ENCODE measurements at places on chromosomes 2 and 18.

DNA sequence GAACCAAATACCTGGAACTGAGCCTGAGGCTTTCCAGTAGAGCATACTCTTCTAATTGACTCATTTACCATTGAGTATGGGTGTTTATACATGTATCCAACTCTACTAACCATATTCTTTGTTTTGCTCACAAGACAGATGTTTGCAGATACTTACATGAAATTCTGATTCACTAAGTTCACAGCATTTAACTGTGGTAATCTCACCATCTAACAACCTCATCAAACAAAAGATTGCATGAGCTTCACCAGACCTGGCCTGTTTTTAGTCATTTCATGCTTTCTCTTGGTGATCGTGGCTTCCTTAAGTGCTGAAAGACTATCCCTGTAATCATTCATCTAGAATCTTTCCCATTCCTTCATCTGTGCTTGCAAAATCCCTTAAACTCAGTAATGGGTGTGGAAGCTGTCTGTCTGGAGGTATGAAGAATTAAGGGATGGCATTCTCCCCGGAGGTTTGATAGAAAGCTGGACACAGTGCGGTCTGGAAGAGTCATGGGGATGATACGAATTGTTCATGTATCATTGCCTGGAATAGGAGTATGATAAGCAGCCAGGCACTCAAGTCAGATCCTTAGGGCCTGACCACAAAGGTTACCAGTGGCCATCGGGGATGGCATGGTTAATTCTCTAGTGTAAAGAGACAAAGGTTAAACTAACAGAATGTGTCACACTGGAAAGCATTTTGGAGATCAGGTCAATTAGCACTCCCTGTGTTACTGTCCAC lies 42.0 kb upstream of the IL1R1 start:
- peak; percentile 60 for DNase-seq

GRCh38 chr2:160522951-160523710 lies 29.5 kb upstream of the RBMS1 start:
- no peak for DNase-seq

- DNase-seq: no peak
These were observed 29.9 kb downstream of the SCN7A start for GRCh38 chr2:166464187-166464586.

GRCh38 chr2:16390561-16390960 lies 275.1 kb downstream of the CYRIA start:
- no peak for DNase-seq

DNA sequence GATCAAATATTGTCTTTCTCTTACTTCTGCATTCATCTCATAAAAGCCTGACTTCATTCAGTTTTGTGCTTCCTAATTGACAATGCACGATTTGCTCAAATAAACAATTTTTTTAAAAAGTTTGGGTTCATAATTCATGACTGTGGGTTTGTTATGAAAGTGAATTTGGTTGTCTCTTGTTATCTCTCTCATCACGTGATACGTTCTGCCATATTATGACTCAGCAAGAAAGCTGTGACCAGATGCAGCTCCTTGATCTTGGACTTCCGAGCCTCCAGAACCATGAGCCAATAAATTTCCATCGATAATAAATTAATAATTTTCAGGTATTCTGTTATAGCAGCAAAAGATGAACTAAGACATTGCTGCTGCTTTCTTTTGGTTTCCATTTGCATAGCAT lies 156.5 kb upstream of the LRATD1 start:
- DNase-seq: no peak

DNA sequence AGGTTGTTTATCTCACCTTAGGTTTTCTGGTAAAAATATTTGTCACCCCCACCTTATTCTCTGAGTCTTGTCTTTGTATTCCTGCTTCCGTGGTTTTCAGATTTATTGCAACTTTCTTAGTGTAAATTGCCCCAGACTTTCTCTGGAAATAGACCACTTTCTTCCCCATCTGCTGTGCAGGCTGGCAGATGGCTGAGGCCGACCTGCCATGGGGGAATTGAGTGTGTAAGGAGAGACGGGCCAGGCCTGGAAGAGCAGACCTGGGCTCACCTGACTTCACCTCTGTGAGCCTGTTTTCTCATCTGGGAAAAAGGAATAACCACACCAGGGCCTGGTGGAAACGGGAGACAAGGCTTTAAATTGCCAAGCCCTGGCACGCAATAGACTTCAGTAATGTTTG lies 44.9 kb downstream of the ACKR3 start:
- no peak for DNase-seq

GRCh38 chr2:167438206-167438605 lies 549.9 kb downstream of the XIRP2 start:
- DNase-seq: peak; percentile 7

- DNase-seq: no peak
These were observed 54.1 kb upstream of the MEX3C start for GRCh38 chr18:51251625-51252024.

GRCh38 chr18:63241317-63241712 lies 78.3 kb downstream of the BCL2 start:
- no peak for DNase-seq

DNA sequence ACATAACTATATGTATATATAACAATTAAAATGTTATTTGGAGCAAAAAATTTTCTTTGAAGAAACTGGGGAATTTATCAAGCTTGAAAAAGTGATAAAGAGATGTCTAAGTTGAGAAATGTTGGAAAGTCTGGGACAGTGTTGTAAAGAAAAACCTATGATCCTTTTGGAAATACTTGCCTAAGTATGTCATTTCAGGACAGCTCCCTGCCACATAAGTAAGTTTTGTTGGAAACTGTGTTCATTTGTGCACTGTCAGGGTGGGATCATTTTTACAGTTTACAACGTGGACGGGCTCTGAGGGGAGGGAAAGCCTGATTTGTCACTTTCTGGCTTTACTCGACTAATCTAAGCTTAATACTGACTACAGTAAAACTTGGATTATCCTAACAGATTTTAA lies 10.4 kb upstream of the COL3A1 start:
- peak; percentile 37 for DNase-seq

GRCh38 chr2:217360781-217361482 lies 501.1 kb upstream of the TNP1 start:
- DNase-seq: no peak

GRCh38 chr2:175463589-175464310 lies 282.2 kb upstream of the ATP5MC3 start:
- no peak for DNase-seq

- no peak for DNase-seq
These were observed 15.4 kb downstream of the BCL11A start for GRCh38 chr2:60538101-60538500.

DNA sequence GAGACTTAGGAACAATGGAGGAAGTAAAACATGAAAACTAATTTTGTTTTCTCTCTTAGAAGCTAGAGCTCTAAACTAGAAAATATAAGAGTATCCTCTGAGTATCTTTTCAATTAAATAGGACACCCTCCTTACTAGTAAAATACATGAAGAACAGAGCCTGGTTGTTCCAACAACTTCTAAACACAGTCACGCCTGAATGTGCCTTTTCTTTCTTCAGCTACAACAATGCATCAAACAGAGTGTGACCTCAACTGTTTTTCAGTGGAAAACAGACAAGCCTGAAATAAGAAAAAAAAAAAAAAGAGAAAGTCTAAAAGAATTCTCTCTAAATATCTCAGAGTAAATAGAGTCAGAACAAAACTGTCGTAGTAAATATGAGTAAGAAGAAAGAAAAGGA lies 928.8 kb downstream of the CNTNAP5 start:
- no peak for DNase-seq

DNA sequence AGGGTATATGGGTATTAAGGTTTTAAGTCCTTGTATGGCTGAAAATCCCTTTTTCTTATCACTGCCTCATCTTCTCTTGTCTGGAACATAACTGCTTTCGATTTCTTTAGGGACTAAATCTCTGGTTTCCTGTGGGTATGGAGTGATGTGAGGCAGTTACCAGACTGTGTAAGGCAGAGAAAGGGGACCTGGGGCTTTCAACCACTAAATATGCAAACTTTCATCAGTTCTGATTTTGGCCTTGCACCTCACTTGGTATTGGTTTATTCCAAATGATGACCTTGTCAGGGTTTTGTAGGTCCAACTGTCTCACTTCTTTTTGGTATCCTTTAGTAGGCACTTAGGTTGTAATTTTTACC lies 9.3 kb downstream of the MAP4K4 start:
- no peak for DNase-seq

- DNase-seq: no peak
These were observed 24.6 kb downstream of the TRIB2 start for GRCh38 chr2:12741380-12741779.

GRCh38 chr2:54901224-54901986 lies 148.8 kb downstream of the RTN4 start:
- DNase-seq: no peak

- DNase-seq: no peak
These were observed 26.0 kb downstream of the MAP3K20 start for GRCh38 chr2:173101687-173102086.

- no peak for DNase-seq
These were observed 27.4 kb downstream of the ADAM17 start for GRCh38 chr2:9527995-9528787.

- DNase-seq: no peak
These were observed 151.6 kb downstream of the MYO1B start for GRCh38 chr2:191396794-191397193.

DNA sequence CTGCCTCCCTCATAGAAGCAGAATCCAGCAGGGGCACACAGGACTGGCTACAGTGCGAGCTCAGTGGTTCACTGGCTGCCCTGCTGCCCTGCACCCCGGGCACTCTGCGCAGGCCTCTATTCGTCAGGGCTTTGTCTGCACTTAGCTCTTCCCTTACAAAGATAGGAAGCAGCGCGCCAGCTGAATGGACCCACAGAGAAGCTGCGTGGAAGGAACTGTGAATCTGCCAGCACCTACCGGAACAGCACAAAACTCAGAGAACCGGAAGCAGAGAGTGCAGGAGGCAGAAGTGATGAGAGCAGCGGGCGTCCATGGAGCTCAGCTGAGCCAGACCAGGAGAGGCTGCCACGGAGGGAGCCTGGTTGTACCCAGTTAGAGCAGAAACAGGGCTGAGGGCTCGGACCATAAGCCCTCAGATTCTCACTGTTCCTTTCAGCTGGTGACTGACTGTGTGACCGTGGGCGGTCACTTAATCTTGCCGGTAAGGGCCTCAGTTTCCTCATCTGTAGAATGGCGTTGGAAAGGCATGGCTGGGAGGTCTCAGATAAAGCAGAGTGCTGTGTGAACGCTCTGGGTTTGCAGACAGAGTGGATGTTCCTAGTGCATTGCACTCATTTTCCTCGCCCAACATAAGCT lies 23.1 kb upstream of the SLC66A3 start:
- no peak for DNase-seq

GRCh38 chr18:9130806-9131205 lies 5.8 kb upstream of the ANKRD12 start:
- no peak for DNase-seq

GRCh38 chr2:437756-438393 lies 150.0 kb upstream of the ALKAL2 start:
- no peak for DNase-seq

- DNase-seq: no peak
These were observed 1.1 kb upstream of the CEP192 start for GRCh38 chr18:12990123-12990475.

- no peak for DNase-seq
These were observed 161.4 kb downstream of the MYO3B start for GRCh38 chr2:170339322-170339721.

DNA sequence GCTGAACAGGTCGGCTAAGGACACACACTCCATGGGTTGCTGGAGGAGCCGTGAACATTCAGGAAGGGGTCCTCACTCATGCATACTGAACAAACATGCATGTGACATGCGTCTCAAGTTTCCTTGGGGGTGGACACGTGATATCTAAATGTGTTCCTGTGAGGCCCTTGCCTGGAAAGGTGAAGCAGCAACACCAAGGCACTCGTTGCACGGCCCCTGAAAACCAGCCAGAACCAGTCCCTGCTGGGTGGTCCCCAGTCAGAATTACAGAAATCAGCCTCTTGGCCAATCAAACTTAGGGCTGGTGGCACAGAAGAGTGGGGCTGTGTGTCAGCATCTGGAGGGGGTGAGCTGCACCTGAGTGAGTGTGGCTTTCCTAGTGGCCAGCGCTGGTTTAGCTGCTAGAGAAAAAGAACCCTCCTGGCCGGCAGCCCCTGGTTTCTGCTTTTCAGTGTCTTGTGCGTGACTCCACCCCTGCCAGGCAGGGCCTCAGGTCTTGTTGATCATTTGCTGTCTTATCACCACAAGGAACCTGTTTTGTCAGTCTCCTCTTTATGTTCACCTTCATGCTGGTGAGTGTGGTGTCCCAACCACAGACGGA lies 3.2 kb upstream of the AQP12B start:
- no peak for DNase-seq

GRCh38 chr2:12222554-12222953 lies 476.1 kb downstream of the LPIN1 start:
- DNase-seq: no peak

DNA sequence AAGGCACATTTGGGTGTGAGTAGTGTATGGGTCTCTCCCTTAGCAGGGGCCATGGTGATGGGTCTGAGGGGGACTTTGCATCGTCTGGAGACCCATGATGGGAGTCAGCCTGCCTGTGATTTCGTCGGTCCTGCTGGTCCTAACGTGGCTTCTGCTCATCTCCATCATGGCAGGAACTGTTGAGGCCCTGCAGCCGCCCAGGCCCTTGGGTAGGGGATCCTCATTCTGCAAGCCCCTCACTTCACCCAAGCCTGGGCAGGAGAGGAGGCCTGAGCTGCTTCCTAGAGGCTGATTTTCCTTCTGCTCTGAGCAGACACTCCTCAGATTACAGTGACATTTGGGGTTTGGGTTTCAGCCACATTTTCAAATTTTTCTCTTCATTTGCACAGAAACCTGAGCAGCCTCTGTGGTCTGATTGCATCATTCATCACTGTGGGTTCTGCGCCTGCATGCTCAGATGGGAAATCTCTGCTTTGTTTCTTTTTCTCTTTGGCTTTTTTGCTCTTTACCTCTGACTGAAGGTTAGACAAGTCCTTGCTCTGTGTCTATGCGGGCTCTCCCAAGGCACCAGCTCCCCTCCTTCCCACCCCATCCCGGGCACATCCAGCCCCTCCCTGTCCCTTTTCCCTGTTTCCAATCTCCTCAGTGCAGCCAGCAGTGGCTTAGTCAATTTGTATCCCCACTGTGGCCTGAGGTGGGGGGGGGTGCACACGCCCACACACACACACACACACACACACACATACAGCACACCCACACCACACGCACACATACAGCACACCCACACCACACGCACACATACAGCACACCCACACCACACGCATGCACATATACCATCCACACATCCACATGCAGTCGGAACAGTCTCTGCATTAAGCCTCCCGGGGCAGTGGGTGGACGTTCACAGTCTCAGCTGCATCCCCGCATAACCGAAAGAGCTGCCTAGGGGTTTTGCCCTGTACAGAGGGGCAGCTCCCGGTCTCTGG lies 305.4 kb upstream of the HS6ST1 start:
- peak; percentile 65 for DNase-seq

GRCh38 chr2:176832086-176832485 lies 380.5 kb upstream of the HNRNPA3 start:
- DNase-seq: no peak
